ENCODE measurements at places on chromosomes 6 and 20.

DNA sequence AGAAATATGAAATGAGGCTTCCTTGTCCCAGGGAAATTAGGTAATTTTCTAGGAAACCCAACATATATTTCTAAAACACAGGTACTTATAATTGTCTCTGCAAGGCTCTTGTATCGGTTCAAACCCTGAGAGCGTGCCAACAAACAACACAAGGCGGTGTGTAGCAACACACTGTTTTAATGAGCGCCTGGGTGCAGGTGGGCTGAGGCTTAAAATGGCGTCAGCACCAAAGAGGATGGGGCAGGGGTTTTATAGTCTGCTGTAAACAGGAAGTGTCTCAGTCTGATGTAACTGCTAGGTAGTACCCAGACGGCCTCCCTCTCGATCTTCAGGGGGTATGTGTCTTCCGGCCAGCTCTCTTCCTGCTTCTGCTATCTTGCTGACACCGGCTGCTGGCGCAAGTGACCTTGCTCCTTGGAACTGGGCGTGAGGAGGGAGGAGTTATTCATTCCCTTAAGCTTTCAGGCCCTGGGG is 69.7 kb downstream of the EPB41L2 start:
- no peak for DNase-seq

DNA sequence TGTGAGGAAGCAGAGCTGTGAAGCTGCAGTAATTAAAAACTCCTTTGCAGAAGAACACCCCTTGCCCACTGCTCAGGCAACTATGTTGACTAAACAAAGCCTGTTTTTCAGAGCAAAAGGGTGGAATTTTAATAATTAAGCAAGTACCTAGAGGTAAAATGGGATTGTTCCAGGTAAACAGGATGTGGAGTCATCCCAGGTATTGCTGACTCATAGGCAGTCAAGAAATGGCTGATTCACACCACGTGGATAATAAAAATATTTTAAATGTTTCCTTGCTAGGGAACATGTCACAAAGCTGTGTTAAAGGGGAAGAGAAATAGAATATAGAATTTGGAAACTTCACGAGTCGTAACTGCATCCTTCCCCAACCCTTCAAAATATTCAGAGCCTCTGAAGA is 491.8 kb downstream of the BTBD3 start:
- no peak for DNase-seq

GRCh38 chr20:35181731-35182130 is 9.9 kb downstream of the PROCR start:
- DNase-seq = no peak

DNA sequence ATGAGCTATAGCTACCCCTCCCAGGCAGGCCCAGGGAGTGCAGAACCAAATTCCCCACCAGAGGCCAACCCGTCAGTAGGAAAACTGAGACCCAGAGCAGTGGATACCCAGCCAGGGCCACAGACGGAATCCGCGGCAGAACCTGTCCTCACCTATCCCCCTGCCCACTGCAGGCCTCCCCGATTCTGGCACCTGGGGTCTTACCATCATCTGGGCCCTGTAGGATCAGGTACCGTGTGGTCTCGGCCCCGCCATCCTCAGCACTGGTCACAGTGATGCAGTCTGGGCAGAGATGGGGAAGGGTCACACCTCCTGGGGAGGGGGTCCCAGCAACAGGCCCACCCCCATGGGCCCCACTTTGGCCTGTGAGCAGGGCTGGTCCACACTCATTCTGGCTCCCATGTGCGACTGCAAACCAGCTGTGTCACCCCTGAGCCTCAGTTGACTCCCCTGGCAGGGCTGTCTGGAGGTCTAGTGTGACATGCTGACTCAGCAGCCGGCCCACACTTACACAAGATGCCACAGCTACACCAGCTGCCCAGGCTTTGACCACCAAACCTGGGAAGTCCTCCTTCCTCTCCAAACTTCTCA is 3.8 kb downstream of the ZNF335 start:
- DNase-seq = no peak

DNA sequence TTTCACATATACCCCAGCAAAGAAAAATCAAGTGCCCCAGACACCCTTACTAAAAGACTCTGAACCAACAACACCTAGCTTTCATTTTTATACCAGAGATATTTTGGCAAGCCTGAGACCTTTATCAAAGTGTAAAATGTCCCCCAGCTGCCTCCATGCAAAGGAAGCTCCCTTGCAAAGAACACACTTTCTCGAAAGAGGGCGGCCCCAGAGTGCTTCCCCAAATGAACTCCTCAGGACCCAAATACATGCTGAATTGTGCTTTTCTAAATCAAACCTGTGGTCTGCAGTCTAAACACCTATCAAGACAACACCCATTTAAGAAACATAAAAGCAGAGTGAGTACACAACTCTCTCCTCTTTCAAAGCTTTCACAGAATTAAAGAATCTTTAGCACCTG is 490 bp downstream of the IPCEF1 start:
- no peak for DNase-seq

DNA sequence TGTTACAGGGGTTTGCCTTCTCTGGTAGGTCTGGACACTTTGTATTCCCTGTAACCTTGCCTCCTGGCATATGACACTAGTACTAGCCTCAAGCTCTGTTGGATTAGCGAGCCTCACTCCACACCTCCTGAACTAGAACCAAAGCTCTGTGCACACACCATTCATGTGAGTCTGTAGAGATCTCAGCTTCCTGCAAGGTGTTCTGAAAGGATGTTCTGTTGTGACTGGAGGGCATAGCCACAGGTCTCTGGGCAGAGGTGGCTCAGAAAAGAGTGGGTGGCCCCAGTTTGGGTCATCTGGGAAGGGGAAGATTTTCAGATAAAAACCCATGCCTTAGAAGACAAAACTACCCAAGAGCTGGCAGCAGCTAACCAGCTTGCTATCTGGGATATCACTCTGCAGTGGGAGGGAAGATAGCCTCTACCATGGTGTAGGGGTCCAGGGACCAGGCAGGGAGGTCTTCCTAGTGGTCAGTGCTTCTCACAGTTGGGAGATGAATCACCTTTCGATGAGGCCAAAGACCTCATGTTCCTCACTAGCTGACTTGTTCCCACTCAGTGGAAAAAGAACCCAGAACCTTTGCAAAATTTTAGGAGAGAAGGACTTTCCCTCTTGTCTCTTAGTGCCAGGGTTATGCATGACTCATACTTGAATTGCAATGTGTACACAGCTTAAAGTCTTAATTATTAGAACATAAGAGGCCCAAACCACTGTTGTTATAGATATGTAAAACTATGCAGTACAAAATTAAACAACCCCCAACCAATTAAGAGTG is 41.4 kb downstream of the HLA-F start:
- no peak for DNase-seq

DNA sequence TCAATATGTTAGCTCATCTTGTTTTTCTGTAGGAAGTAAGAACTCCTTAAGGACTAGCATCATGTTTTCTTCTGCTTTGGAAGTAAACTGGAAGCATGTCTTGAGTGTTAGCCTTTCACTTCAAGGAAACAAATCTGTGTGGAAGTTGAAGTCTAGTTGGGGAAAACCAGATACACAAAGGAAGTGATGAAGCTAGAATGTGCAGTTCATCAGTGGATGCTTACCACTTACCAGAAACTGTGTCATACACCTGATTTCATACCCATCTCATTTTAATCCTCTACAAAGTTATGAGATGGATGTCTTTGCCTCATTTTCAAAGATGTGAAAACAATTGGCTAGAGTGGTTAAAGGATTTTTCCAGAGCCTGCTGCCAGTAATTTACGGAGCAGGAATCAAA is 75.8 kb downstream of the TMEM170B start:
- no peak for DNase-seq

DNA sequence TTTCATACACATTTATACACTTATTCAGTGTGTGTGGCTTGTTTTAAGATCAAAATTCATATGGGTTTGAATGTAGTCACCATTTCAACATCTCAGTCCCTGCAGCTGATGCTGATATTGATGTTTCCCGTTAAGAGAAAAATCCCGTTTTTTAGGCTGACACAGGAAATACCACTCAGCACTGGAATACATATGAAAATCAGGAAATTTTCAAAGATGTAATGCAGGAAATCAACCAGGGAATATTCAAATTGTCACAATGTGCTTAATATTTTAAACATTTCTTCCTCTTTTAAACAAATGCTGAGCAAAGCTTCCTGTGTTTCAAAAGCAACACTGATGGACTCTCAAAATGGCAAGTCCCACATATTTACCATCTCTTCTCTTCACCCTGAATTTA is 94.5 kb upstream of the MARCKS start:
- no peak for DNase-seq

DNA sequence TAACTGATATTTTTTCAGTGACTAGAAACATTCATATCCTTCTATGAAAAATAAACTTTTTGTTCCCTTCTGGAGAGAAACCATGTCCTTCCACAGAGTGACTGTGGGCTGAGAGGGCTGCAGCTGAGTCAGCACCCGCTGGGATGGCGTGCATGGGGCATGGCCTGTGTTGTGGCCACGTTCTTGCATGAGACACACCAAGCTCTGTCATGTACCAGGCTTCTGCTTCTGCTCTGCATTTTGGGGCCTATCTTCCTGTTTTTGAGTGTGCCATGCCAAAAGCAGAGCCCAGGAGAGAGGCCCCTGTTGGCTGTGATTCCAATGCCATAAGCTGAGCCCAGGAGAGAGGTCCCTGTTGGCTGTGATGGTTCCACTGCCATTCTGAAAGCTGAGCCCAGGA is 10.8 kb downstream of the APMAP start:
- DNase-seq = peak; percentile 23

DNA sequence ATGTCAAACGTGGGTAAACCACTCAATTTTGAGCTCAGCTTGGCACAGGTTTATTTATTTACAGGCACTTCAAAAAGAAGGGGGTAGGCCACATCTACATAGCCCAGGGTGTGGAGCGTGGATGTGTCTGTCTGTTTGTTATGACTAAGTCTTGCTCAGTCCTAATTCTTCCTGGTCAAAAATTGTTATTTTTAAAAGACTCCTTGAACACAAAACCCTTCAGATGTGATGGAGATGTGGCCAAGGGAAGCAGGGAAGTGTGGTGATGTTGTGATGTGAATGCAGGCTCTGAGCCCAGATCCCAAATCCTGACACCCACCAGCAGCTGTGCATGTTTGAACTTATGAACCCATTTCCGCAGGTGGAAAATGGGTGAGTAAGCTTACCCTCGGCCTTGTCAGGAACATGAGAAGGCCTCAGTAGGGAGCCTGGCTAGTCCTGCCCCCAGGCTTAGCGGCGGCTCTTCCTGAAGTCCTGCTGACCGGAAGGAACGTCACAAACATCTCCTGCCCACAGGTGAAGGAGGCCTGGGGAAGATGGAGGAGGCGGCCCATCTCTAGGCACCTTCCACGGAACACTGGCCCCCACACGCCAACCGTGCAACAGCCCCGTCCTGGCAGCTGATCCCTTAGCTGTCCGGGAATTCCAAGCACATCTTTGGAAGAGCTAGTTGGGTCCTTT is 119.7 kb downstream of the MYLK4 start:
- DNase-seq = no peak

DNA sequence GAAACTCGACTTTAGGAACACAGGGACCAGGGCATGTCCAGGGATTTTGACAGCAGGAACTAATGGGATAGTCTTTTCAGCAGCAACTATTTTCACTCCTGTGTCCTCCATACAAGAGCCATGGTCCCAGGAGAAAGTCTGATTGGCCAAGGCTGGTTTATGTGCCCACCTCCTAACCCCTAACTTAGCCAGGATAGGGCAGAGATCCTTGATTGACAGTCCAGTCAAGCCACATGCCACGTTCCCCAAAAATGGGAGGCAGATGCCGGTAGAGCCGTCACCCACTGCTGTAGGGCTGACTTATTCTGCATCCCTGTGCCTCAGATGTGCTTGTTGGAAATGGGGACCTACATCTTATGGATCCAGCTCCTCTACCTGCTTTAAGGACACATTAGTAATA is 22.3 kb downstream of the SLC2A10 start:
- DNase-seq = no peak

- DNase-seq = no peak
Observed at GRCh38 chr20:38209736-38210405, 44.8 kb upstream of the TGM2 start.

- no peak for DNase-seq
Observed at GRCh38 chr6:112485827-112486212, 138.7 kb downstream of the RFPL4B start.

DNA sequence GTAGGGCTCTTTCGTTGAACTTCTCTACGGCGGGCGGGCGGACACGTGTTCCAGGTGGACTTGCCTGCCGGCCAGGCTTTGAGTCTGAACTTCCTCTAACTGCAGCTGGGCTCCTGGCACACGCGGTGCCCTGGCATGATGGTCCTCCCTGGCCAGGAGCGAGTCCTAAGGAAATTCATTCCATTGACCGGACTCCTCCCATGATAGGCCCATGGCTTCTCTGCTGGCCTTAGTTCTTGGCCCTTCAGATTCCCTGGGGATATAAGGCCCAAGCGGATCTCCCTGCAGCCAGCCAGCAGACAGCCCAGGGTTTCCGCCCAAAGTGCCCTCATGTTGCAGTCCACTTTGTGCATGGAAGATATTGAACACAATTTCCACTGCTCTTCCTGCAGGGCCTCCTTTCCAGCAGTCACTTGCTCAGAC is 39.4 kb downstream of the TBC1D7 start:
- no peak for DNase-seq

GRCh38 chr6:78383968-78384367 is 483.4 kb upstream of the IRAK1BP1 start:
- no peak for DNase-seq

DNA sequence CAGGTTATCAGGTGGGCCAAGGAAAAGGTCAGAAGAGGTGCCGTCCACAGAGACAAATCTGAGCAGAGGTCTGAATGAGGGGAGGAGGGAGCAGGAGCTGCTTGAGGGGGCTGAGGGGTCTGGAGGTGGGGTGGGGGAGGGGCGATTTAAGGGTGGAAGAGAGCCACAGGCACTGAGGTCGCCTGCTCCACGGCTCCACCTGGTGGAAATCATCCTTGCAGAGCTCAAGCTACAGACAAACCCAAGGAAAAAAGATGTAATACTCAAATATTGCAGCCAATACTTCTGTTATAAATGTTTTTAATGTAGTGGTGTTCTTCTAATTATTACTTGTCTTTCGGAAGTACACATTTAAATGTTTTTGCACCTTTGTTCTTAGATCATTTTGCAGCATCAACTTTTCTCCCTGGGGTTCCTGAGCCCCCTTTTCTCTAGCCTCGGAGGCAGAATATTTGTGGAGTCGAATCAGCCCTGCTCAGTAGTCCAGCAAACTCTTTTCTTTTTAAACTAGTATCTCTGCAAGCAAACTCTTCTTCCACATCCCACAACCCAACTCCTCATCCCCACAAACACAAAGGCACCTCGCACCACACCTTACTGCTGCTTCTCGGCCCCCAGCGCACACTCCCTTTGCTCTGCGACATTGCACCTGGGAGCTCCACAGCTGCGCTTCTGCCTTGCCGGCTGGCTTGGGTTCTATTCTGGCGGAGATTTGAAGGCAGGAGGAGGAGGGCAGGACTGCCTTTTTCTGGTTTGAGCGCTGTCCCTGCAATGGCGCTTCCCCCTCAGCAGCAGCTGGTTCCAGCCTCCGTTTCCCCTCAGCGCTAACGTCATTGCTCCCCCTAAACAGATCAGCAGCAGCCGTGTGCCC is 51.0 kb upstream of the TFAP2A start:
- DNase-seq = no peak

DNA sequence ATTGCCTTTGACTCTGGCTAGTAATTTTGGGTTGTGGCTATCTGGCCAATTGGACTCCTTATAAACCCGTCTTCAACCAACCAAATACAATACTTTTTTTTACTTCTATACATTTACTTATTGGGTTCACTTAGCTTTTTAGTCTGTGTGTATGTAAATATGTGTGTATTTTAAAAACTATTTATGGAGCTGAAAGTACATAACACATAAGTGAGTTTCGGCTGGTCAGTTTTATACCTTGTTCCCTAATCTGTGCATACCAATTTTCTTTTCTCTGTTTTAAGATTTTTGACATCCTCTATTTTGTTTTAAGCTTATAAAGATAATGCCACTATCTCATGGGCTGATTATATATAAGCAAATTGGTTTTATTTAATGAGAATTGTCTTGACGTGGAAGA is 129.5 kb downstream of the LRRC1 start:
- DNase-seq = no peak
